ENCODE measurements at places on chromosomes 5 and 9.
A peak's percentile ranks its signal among the peaks of the same experiment; 100 is the strongest.

GRCh38 chr9:69223605-69224004 is 49.5 kb downstream of the TJP2 start:
- peak; percentile 83 for DNase-seq

- peak; percentile 72 for DNase-seq
Observed at GRCh38 chr9:72485821-72486593, 35.4 kb upstream of the TMC1 start.

DNA sequence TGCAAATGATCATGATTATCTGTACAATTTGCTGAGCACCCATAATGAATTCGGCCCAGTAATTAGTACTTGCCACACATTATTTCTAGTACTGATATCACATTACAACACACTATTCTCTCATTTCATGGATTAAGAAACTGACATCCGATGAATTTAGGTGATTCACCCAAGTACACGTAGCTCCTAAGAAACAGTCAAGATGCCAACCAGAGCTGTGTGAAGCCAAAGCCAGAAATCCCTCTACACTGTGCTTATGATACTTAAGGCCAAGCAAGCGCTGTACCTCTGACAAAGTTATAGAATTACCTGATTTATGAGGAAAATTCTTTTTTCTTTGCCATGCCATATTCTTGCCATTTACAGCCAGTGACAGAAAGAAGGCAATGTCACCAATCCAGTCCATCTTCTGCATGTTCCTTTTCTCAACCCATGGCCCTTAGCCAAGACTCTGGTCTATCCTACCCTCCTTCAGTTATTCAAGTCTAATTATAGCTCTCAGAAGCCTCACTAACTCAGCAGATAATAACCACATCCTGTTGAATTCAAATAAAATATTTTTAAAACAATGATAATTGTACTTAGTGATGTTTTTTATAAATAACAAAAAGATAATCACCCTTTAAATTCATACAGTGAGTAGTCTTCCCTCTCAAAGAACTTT is 74.3 kb upstream of the PTGER4 start:
- DNase-seq = peak; percentile 77

DNA sequence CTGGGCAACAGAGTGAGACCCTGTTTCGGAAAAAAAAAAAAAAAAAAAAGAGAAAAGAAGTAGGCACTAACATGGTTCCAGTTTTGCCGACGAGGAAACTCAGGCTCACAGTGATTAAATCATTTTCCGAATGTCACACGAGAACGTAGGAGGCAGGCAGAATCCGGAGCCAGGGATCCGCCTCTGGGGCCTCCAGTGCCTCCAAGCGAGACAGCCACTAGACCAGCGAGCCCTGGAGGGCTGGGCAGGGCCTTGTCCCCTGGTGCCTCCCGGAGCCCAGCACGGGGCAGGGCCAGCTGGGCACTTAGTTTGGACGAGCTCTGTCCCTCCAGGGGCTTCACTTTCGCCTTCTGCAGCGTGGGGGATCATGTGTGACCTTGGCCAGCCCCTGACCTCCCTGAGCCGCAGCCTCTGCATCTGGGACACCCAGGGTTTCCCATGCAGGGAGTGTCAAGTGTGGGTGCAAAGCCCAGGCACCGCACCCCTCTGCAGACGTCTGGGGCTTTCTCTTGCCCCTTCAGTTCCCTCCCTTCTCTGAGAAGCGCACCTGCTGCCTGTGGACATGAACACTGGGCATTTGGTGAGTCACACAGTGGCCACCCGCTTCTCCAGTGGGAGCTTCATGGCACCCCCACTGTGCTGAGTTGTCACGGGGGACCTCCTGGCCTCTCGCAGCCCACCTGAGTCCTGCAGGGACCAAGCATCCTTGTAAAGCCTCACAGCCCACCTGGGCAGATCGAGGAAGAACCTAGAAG is 80.3 kb downstream of the RXRA start:
- peak; percentile 14 for DNase-seq

GRCh38 chr9:126947529-126947928 is 32.9 kb downstream of the RALGPS1 start:
- no peak for DNase-seq

- DNase-seq = no peak
Observed at GRCh38 chr9:111413996-111414395, 70.2 kb downstream of the ECPAS start.

- no peak for DNase-seq
Observed at GRCh38 chr5:40826489-40827187, 8.4 kb downstream of the RPL37 start.

DNA sequence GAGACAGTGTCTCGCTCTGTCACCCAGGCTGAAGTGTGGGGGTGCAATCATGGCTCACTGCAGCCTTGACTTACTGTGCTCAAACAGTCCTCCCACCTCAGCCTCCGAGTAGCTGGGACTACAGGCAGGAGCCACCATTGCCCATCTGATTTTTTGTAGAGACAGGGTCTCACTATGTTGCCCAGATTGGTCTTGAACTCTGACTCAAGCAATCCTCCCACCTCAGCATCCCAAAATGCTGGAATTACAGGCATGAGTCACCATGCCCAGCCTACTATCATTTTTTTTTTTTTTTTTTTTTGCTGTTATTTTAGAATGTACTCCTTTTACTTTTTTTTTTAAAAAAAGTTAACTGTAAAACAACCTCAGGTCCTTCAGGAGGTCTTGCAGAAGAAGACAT is 449.0 kb downstream of the CCDC171 start:
- DNase-seq = peak; percentile 62

- peak; percentile 80 for DNase-seq
Observed at GRCh38 chr9:97038611-97039513, at the start of gene CTSV. Gene CTSV (minus strand): TSS chr9:97039142. CDS start chr9:97038043, 1,099 bp downstream.

DNA sequence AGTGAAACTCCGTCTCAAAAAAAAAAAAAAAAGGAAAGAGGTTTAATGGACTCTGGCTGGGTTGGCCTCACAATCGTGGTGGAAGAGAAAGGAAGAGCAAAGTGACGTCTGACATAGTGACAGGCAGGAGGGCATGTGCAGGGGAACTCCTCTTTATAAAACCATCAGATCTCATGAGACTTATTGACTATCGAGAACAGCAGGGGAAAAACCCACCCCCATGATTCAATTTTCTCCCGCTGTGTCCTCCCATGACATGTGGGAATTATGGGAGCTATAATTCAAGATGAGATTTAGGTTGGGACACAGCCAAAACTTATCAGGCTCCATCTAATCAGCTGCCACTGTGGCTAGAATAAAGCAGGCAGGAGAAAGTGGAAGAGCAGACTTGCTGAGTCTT is 610.4 kb upstream of the NUDT12 start:
- DNase-seq = no peak

- DNase-seq = peak; percentile 13
Observed at GRCh38 chr9:109969573-109970237, 189.7 kb downstream of the PALM2AKAP2 start.

DNA sequence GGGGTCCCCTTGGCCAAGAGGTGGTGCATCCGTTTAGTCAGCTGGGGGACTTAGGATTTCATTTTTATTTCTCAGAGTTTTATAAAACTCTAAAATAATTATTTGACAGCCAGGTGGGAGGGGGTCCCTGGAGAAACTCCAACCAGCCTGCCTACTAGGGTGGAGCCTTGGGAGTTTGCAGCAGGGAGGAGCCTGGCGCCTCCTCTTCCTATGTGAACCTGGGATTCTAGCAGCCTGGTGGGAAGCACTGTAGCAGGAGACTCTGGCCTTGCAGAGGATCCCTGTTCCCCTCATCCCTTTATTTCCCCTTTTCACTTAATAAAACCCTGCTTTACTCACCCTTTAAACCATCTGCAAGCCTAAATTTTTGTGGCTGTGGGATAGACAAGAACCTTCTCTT is 50.8 kb downstream of the FXN start:
- DNase-seq = no peak

DNA sequence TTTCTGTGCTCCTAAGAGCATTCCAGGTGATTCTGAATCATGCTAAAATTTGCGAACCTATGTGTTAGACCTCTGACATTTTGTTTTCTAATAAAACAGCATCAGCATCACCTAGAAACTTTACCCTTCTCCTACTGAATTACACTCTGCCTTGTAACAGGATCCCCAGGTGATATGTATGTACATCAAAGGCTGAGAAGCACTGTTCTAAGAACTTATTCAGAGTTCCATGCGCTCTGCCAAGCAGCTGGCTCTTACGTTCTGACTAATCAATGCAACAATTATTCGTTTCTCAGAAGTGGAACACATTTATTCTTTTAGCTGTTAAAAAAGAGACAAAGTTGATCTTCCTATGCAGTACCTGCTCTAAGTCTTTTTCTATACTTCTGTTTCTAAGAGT is 228.6 kb downstream of the SLF1 start:
- DNase-seq = no peak

DNA sequence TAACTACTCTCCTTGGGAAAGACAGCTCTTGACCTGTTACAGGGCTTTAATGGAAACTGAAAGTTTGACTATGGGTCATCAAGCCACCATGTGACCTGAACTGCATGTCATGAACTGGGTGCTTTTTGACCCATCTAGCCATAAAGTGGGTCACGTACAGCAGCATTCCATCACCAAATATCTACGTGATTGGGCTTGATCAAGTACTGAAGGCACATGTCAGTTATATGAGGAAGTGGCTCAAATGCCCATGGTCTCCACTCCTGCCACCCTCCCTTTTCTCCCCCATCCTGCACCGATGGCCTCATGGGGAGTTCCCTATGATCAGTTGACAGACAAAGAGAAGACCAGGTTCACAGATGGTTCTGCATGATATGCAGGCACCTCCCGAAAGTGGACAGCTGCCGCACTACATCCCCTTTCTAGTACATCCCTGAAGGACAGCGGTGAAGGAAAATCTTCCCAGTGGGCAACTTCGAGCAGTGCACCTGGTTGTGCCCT is 7.3 kb upstream of the FCN1 start:
- DNase-seq = no peak

DNA sequence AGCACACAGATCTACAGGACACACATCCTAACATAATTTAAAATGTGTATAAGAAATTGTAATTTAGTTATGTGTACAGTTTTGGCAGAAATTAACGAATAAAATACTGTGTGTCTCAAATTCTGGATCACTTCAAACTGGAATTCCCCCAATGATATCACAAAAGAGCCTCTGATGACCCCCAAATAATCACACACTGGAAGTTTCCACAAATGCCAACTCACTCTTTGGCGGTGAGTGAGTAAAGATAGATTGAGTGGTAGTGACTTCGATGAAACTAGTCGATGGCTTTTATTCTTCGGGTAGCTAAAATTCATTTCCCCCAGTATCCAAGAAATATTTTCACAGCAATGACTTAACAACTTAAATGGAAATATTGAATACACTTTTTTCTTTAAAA is 2.2 kb downstream of the ZNF366 start:
- DNase-seq = no peak

- DNase-seq = no peak
Observed at GRCh38 chr9:1927546-1927945, 87.6 kb upstream of the SMARCA2 start.

DNA sequence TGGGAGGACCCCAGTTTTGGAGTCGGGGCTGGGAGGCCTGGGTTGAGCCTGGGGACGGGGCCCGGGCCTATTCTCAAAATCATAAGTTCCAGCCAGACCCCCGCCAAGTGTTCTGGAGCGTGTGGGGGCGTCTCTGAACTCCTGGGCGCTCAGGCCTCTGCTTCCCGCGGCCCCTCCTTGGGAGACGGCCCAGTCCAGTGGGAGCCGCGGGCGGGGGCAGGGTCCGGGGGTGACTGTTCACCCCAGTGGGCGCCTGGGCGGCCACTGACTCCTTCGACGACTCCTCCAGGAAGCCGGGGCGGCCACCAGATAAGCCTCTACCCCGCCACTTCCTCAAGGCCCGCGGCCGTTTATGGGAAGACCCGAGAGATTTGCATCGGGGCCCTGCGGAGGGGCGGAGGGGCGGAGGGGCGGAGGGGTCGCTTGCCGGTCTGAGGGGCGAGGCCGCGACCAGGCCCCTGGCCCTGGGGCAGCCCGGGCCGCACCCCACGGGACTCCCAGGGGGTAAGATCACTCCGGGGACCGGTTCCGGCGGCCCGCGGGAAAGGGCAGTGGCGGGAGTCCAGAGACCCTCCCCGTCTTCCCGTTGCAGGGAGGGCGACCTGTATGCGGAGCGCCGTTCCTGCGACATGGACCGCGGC is 655 bp downstream of the TOR4A start:
- DNase-seq = peak; percentile 44

GRCh38 chr5:7068156-7068555 is 327.8 kb upstream of the ADCY2 start:
- DNase-seq = no peak
